ENCODE measurements at places on chromosomes 1 and 21.

DNA sequence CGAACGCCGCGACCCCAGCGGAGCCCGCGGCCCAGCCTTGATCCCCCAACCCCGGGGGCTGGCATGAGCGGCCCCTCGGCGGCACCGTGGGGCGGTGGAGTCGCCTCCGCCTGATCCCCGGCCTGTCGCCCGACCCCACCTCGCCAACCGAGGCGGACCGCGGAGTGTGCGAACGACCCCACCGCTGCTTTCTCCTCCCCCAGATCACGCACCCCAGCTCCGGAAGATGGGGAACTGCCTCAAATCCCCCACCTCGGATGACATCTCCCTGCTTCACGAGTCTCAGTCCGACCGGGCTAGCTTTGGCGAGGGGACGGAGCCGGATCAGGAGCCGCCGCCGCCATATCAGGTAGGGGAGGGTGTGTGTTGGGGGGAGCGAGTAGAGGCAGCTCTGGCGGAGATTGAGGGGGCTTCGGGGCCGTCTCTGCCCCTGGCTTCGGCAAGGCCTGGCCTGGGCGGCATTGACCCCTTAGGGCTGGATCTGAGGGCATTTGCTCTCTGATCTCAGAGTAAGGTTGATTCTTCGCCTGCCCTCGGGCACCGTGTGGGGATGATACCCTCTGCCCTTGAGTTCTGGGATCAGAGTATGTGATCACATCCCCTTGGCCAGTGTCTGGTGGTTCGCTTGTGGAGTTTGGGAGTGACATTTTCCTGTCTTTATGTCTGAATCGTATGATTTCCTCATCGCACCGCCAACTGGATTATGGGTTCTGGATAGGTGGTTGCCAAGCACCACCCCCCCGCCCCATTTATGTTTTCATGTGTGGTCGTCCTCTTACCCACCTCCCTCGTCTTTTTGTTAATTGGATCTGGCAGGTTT is 668 bp downstream of the RNF11 start:
- DNase-seq: no peak

- no peak for DNase-seq
Measured at GRCh38 chr1:167856711-167857418, 57.1 kb downstream of the ADCY10 start.

GRCh38 chr21:39660191-39660980 is 47.6 kb downstream of the B3GALT5 start:
- DNase-seq: peak; percentile 88

DNA sequence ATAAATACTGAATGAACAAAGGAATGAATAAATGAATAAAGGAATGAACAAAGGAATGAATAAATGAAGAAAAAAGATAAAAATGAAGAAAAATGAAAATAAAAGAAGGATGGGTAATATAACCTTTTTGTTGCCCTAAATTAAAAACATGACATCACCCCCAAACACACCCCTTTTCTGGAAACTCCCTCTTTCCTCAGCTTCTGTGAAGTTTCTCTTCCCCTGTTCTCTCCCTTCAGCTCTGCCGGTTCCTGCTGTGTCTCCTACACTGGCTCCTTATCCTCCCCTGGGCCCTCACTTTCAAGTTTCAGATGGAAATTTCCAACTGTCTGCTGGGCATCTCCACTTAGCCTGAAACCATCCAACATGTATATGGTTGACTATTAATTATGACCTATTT is 37.9 kb downstream of the RAB3B start:
- no peak for DNase-seq

- no peak for DNase-seq
Measured at GRCh38 chr1:180762796-180763195, 131.0 kb downstream of the XPR1 start.

DNA sequence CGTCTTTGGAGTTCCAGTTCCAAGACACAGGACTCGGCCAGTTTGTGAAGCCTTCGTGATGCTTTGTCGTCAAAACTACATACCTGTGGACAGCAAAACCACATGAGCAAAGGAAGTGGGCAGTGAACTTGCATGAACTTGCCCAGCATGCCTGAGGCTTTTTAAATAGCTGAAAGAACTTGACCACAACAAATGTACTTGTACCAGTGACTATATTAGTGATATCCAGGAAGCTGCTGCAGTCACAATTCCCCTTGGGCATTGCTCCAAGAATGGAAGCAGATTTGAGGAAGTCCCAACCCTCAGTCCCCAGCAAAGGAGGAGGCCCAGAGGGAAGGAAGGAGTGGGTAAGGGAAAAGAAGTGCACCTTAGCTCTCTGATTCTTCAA is 2.6 kb downstream of the FUCA1 start:
- DNase-seq: peak; percentile 51

DNA sequence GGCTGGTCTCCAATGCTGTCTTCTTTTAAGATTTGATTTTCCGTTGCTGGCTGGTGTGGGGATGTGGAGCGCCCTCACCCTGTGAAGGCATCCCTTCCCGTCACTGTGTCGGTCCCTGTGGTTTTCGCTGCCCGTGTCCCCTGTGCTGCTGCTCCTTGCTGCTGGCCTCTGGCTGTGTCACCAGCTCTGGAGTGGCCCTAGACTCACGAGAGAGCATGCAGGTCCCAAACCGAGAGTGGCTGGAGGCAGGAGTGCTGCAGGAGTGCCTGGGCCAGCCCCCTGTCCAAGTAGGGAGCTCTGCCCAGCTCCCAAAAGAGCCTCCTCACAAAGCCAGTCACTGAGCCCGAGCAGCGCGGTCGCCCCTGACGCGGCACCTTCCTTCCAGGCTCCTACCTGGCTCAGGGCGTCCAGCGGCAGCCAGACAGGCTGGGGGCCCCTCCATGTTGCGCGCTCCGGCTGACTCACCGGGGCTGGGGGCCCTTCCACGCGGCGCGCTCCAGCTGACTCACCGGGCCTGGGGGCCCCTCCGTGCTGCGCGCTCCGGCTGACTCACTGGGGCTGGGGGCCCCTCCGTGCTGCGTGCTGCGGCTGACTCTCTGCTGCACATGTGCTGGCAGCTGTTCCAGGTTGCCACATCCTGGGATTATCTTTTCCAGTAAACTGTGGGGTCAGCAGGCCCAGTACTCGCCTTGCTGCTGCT is 106.7 kb upstream of the COL6A1 start:
- DNase-seq: peak; percentile 98

- no peak for DNase-seq
Measured at GRCh38 chr1:216836316-216836715, 113.1 kb upstream of the ESRRG start.

DNA sequence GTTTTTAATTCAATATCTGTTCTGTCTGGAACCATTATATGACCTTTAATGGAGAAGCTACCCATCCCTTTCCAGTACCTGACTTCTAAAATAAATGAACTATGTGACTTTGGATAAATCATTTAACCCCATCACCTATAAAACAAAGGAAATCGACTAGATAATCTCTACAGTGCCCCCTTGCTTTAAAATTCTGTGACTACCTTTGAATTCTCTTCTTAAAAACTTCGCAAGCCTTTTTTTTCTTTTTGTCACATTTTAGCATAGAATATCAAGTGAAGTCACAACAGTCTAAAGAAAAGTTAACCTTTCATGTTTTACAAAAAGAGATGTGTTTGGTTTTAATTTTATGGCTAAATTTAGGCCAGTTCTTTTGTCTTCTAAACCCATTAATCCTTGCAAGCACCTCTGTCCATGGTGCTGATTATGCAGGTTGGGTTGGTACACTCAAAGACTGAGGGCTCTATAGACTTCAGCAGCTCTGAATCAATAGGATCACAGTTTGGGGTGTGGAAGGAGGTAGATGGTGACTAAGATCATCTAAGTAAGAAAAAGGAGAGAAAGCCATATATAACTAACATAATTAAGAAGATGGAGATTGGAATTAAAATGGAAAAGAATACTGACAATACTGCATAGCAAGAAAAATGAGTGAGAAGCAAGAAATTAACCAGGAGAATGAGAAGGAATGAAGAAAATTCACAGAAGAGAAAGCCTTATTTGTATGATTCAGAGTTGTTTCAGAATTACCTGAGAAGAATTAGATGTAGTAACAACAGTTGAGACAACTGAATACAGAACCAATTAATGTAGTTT is 59.2 kb downstream of the TBX15 start:
- DNase-seq: peak; percentile 50

DNA sequence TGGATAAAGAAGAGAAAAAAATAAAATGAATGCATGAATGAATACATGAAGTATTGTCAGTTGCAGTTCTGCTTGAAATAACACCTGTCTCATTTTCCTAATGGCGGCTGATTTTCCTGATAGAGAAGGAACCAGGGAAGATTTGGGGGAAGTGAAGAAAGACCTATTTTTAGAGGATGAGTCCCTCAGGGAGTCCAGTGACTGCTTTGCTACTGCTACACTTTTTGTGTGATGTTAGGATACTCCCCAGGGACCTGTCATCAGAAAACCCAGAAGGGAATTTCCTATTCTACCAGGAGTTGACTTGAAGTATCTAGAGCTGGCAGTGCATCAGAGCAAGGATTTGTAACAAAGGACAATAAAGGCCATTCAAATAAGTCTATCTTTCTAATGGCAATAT is 114.8 kb downstream of the MAB21L3 start:
- no peak for DNase-seq

DNA sequence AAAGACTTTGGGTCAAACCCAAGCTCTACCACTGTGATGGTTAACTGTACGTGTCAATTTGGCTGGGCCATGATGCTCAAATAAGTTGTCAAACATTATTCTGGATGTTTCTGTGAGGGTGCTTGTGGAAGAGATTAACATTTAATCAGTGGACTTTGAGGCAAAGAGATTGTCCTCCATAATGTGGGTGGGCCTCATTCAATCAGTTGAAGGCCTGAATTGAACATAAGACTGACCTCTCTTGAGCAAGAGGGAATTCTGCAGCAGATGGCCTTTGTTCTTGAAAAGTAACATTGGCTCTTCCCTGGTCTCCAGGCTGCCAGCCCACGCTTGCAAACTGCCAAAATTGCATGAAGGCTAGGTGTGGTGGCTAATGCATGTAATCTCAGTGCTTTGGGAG is 94.5 kb upstream of the SPATA6 start:
- DNase-seq: no peak

- no peak for DNase-seq
Measured at GRCh38 chr1:36588972-36589371, 106.3 kb upstream of the CSF3R start.

DNA sequence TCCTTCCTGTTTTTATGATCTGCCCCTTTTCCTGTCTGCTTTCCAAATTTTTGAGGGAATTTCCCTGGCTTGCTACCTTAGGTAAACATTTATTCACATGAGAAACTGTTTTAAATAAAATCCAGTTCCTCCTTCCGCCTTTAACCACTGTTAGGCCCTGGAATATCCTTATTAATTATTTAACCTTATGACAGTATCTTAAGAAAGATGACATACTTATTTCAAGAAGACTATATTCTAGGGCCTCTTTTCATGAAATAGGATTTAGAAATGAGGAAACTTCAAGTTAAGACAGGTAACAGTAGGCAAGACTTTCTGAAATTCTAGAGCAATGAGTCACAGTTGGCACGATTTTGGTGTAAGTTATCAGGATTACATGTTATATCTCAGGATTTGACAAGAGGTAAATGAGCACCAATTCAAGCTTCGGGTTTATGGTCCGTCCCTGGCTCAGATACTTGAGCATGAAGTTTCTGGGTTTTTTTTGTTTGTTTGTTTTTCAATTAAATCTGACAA is 2.0 kb upstream of the TNFSF18 start:
- DNase-seq: no peak

GRCh38 chr1:27634985-27635367 is at the start of gene FGR:
FGR (minus strand) TSS chr1:27635185; CDS start chr1:27623916, 11,269 bp downstream.
- no peak for DNase-seq

GRCh38 chr1:8122160-8122476 is 96.0 kb upstream of the ERRFI1 start:
- DNase-seq: no peak

DNA sequence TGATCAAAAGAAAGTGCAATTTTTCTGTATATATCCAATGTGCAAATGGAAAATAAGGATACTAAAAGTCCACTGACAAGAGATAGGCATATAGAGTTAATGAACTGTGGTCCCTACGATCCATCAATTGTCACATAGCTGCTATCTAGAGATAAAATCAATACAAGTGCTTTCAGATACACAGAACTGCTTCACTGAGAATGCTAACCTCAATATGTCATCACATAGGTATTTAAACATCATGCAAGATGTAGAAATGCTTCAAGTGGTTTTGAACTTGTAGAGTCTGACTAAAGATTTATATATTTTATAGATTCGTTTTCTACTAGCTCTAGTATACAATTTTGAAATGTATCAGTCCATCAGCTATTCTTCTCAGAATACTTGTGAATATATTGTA is 1604.7 kb downstream of the PLA2G4A start:
- peak; percentile 86 for DNase-seq

GRCh38 chr21:17848228-17848627 is 29.1 kb upstream of the C21orf91 start:
- peak; percentile 96 for DNase-seq

DNA sequence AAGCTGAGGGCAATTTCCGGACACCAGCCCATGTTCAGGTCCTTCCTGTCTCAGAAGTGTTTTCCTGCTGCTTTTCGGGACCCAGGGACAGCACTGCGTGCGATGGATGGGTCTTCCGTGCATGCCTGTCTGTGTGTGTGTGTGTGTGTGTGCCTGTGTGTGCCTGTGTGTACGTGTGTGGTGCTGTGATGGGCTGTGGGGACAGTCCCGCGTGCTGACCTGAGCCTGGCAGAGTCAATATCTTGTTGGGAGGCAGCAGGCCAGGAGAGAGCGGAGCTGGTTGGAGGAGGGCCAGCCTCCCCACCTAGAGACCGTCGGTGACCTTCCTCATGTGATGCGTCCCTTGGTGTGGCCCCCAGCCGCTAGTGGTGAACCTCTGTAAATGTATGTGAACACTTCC is 13.7 kb downstream of the SKI start:
- DNase-seq: no peak

DNA sequence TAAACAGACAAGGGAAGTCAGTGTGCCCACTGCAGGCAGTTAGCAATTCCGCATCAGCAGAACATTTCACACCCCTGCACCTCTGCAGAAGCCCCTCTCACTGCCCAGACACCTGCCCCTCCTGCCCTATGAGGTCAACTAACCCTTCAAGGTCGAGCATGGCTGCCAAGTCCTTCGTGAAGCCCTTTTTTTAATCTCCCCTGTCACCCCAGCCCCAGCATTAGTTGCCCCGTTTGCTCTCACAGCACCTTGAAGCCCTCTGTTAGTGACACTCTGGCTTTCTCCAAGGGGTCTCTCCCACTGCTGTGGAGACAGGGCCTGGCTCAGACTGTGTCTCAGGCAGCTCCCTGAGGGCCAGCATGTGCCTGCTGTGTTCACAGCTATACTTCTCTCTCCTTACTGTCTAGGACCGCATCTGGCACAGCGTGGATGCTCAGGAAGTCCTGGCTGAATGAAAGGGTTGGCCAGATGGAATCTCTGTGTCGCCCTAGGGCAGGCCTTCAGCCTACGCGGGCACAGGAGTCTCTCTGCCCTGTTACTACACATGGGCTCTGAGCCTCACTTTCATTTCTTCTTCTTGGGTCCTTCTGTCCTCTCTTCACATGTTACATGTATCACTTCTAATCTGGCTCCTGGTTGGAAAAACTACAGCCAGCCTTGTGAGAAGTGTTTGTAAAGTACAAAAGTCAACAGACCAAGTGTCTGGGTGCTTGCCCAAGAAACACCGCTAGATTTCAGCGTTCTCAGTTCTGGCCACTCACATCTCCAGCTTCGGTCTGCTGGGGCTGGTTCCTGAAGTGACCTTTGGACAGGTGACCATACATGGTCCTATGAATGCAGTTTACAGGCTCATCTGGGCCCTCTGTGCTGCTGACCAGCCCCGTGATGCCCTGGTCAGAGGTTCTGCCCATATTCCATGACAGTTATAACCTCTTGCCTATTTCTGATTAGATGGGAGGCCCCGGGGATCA is 19.7 kb downstream of the SLC2A1 start:
- DNase-seq: no peak

GRCh38 chr1:152347116-152347728 is 12.6 kb downstream of the FLG2 start:
- peak; percentile 56 for DNase-seq

- peak; percentile 92 for DNase-seq
Measured at GRCh38 chr1:63127376-63127775, 195.0 kb upstream of the FOXD3 start.
